ENCODE measurements at places on chromosomes 4 and X.

GRCh38 chr4:142414366-142414990 is 431.6 kb downstream of the INPP4B start:
- DNase-seq, result no peak

- no peak for DNase-seq
Measured at GRCh38 chrX:108216405-108216804, 124.8 kb downstream of the ATG4A start.

DNA sequence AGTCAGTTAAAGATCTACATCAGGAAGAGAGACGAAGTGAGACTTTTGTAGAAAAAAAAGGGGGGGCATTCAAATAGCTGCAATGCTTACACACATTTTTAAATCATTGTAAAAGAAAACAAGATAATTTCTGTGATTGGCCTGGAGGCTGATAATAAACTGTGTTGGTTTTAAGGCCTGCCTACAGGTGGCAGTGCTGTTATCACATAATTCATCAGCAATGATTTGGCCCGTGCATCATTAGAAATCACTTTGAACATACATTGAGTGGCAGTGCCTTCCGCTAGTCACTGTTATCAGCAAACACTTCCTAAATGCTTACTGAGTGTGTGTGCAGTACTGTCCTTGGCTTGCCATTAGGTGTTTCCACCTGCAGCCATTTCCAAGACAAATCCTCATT is 831.9 kb downstream of the TRIML1 start:
- DNase-seq, result no peak

DNA sequence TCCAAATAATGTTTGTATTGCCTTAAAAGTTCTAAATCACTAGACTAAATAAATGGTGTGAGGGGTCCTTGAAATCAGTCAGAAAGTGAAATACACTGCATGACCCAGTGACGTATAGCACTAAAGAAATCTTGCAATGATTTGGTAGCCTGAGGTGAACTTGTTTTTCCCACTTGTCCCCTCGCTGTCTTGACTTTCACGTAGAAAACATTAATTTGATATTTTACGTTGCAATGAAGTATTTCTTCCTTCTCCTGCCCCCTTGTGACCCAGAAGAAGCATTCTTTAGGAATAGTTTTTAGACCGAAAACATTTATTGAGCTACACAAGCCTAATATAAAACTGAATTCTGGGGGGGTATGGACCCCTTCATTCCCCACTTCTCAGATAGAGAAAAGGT is 3.7 kb downstream of the KLB start:
- DNase-seq, result no peak

GRCh38 chr4:107734120-107734519 is 14.1 kb upstream of the PAPSS1 start:
- DNase-seq, result no peak

- DNase-seq, result no peak
Measured at GRCh38 chrX:37846141-37846540, 1.2 kb downstream of the DYNLT3 start.
